Daoy (cell line): ENCODE measurements at places on chromosomes 12 and 14. TPM values are rescaled to one million over a fixed set of nuclear protein-coding genes. Genes with fewer than 3 reads are reported as not detected.
A peak's percentile ranks its signal among the peaks of the same experiment; 100 is the strongest.

The CAPZA3 gene
- not detected in 2 replicates for total RNA-seq

The WIF1 gene
- total RNA-seq: 0.29 TPM in 1 of 2 replicates, not detected in the other

The KRT85 gene
- total RNA-seq: 0.80 TPM in 1 of 2 replicates, not detected in the other

The SLCO1B1 gene
- not detected in 2 replicates for total RNA-seq

The KLRC1 gene
- not detected in 2 replicates for total RNA-seq

The COCH gene
- total RNA-seq: 35.5 and 43.5 TPM in 2 replicates

GRCh38 chr14:100782516-100783320, 43.2 kb upstream of the MEG3 start:
- no peak for DNase-seq

GRCh38 chr12:75389061-75389460, 1.8 kb upstream of the GLIPR1L2 start:
- DNase-seq: peak; percentile 56

GRCh38 chr12:27975222-27976136, 2.9 kb upstream of the PTHLH start:
- DNase-seq: peak; percentile 81

GRCh38 chr14:59200195-59200594, 11.7 kb downstream of the DAAM1 start:
- no peak for DNase-seq

- no peak for DNase-seq
Measured at GRCh38 chr14:42944284-42944683, 1337.6 kb downstream of the LRFN5 start.

GRCh38 chr14:87468531-87468930, 524.5 kb downstream of the GALC start:
- DNase-seq: no peak

DNA sequence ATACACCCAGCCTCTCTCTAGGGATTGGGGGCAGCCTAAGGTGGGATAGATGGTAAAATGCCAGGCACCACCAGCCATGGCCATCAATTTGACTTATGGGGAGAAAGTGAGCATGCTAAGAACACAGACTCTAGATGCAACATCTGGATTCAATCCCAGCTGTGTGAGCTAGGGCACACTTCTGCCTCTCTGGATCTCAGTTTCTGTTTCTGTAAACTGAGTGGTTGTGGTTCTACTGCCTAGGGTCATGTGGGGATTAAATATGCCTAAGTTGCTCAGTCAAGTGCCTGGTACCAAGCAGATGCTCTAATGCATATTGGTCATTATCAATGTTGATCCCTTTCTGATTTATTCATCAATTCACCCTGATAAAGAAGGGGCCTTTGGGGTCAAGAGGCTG, 12.6 kb upstream of the OAS1 start:
- no peak for DNase-seq

- DNase-seq: peak; percentile 62
Measured at GRCh38 chr12:112584266-112584722, 165.5 kb downstream of the PTPN11 start.

GRCh38 chr14:49677643-49678042, 10.4 kb downstream of the POLE2 start:
- no peak for DNase-seq

DNA sequence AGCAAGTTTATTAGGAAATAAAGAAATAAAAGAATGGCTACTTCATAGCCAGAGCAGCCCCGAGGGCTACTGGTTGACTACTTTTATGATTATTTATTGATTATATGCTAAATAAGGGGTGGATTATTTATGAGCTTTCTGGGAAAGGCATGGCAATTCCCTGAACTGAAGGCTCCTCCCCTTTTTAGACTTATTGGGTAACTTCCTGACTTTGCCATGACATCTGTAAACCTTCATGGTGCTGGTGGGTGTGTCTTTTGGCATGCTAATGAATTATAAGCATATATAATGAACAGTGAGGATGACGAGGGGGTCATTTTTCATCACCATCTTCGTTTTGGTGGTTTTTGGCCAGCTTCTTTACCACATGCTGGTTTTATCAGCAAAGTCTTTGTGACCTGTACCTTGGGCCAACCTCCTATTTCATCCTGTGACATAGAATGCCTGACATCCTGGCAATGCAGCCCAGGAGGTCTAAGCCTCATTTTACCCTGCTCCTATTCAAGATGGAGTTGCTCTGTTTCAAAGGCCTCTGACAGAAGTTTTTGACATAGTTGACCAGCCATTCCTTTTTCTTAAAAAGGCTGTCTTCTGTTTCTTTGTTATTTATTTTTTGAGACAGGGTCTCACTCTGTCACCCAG, 11.1 kb upstream of the PTGES3 start:
- no peak for DNase-seq

DNA sequence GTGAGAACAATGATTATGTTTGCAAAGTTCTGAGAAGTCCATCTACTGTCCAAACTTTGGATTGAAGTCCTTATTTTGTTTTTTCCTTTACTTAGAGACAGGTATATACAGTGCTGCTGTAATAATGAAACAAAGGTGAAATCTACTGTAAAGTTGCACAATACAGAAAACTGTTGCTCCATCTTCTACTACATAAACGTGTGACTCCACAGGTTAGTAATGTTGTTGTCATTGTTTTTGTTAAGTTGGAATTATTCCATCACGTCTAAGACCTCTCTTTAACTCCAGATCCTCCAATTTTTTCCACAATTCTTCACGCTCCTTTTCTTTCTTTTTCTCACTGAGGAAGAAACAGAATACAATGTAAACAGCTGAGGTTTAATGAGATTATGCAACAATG, 57.0 kb upstream of the GPHB5 start:
- no peak for DNase-seq

GRCh38 chr12:1650260-1650977, 21.4 kb downstream of the WNT5B start:
- DNase-seq: no peak
